Spleen (tissue), 13 donors: ENCODE measurements at places on chromosomes 2 and 18. TPM values are rescaled to one million over a fixed set of nuclear protein-coding genes. Genes with fewer than 3 reads are reported as not detected.

Gene CTNNA2
- not detected for total RNA-seq

Gene SKA1
- total RNA-seq: 0.66 TPM

Gene CRYGD
- total RNA-seq: not detected

Gene PEX13
- 23.6 TPM for total RNA-seq

Gene AFF3
- total RNA-seq: 92.2 TPM

DNA sequence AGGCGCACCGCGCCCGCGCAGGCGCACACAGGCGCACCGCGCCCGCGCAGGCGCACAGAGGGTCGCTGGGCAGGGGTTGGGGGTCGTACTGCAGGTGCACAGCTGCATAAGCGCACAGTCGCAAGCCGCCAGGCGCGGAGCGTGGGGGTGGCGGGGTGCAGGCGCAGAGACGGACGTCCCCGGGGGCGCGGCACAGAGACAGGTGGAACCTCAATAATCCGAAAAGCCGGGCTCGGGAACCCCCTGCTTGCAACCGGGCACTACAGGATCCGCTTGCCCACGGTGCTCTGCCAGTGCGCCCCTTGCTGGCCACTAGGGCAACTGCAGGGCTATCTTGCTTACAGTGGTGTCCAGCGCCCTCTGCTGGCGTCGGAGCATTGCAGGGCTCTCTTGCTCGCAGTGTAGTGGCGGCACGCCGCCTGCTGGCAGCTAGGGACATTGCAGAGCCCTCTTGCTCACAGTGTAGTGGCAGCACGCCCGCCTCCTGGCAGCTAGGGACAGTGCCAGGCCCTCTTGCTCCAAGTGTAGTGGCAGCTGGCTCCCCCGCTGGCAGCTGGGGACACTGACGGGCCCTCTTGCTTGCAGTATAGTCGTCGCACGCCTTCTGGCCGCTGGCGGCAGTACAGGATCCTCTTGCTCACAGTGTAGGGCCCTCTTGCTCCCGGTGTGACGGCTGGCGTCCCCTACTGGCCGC, 34.9 kb downstream of the FAM110C start:
- peak; percentile 86 for DNase-seq
- H3K27ac ChIP-seq: no peak overlapping the region
- no peaks in the 10 kb centered on the region for H3K4me1 ChIP-seq
- H3K4me3 ChIP-seq: no peak overlapping the region

DNA sequence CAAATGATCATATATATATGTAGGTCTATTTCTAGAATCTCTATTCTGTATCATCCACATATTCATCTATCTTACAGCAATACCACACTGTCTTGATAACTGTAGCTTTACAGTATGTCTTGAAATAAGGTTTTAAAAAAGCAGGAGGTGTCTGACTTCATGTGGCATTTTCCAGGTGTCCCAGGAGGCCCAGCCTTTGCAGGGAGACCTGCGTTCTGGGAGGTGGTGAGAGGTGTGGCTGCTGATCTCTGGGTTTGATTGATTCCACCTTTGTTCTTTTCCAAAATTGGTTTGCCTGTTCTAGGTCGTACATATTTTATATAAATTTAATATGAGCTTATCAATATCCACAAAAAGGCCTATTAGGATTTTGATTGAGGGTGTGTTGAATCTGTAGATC, 26.6 kb downstream of the DPYSL5 start:
- peaks cover 2% of the 10 kb centered on the region for H3K27me3 ChIP-seq
- DNase-seq: no peak
- no peaks in the 10 kb centered on the region for H3K4me1 ChIP-seq
- H3K36me3 ChIP-seq: no peaks in the 10 kb centered on the region

DNA sequence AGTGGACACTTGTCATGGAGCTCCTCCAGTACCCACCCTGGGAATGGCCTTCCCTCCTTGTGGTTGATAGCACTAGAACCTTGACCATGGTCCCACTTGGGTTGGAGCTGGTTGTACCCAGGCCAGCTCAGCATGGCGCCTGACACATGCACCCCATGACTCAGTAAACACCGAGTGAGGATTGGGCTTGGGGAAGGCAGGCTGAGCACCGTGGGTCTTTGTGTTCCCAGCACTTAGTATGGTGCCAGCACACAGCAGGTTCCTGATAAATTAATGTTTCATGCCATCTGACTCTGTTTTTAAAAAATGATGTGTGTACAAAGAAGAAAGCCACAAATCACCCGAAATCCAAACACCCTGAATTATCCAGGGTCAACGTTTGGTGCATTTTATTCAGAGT, 69.8 kb downstream of the CIB4 start:
- H3K4me1 ChIP-seq: no peaks in the 10 kb centered on the region
- no peaks in the 10 kb centered on the region for H3K36me3 ChIP-seq
- H3K27me3 ChIP-seq: no peaks in the 10 kb centered on the region
- peak; percentile 56 for DNase-seq

DNA sequence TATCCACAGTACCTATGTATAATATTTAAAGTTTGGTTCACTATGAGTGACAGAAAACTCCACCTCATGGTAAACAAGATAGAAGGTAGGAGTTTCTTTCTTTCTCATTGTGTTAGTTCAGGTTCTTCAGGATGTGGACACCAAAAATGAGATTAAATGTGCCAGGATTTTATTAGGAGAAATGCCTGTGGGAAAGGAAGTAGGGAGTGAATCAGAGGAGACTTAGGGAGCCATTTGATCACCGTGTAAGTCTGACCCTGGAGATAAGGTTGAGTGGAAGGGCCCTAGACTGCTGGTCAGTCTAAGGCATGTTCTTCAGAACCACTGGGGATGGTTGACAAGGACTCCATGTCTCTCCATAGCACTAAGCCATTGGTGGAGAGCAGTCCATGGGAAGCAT, 8.1 kb downstream of the AOX1 start:
- H3K27ac ChIP-seq: no peak overlapping the region
- H3K4me1 ChIP-seq: no peaks in the 10 kb centered on the region
- no peak for DNase-seq
- H3K27me3 ChIP-seq: no peaks in the 10 kb centered on the region

GRCh38 chr2:8606649-8607550, 75.0 kb upstream of the ID2 start:
- no peaks in the 10 kb centered on the region for H3K27me3 ChIP-seq
- no peak overlapping the region for H3K27ac ChIP-seq
- H3K36me3 ChIP-seq: no peaks in the 10 kb centered on the region
- DNase-seq: no peak
- H3K4me3 ChIP-seq: no peak overlapping the region
- no peaks in the 10 kb centered on the region for H3K4me1 ChIP-seq

- H3K27ac ChIP-seq: no peak overlapping the region
- no peak for DNase-seq
- no peaks in the 10 kb centered on the region for H3K27me3 ChIP-seq
Measured at GRCh38 chr2:182280118-182280517, 146.7 kb downstream of the PDE1A start.

GRCh38 chr18:8314124-8314523, 295.1 kb upstream of the RAB12 start:
- no peaks in the 10 kb centered on the region for H3K27me3 ChIP-seq
- DNase-seq: no peak
- H3K36me3 ChIP-seq: no peaks in the 10 kb centered on the region
- H3K4me3 ChIP-seq: no peak overlapping the region
- H3K27ac ChIP-seq: no peak overlapping the region

DNA sequence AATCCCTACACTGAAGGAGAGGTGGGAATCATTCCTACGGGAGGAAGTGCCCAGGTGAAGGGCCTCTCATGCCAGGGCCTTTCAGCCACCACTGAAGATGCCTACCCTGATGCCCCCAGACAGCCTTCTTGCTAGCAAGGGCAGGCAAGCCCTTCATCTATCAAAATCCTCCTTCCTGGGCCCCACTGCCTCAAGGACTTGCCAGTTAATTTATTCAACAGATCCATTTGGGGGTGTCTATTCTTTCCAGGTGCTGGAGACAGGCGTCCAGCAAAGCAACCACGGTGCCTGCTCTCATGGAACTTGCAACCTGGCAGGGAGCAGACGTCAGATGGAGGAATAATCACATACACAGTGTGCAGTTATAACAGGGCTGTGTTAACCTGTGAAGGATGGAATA, 95.5 kb downstream of the GYPC start:
- H3K36me3 ChIP-seq: no peaks in the 10 kb centered on the region
- H3K27me3 ChIP-seq: no peaks in the 10 kb centered on the region
- no peak overlapping the region for H3K27ac ChIP-seq

DNA sequence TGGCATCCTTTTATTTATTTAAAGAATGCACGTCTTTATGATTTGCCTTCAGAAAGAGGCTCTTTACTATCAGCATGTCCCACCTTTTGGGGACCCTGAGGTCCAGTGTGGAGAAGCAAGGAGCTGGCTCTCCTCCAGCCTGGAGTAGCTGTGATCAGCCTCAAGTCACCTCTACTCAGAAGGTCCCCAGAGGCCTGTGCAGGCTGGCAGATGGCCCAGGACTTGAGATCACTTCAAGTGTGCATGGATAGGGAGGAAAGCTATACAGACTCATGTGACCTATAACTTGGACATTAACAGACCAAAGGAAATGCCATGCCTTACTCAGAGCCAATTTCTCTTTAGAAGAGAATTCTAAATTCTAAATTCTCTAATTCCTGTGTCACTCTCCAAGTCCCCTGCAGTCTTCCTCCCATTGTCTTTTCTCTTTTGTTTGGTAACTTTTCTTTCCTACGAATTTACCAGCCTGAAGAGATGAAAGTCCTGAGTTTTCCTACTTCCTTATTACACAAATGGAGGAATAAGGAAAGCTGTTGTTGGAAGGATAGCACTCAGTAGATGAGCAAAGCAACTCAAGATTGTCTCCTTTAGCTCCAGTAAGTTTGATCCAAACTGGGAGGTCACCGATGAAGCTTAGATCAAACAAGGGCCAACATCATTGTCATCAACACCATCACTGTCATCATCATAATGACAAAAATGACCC, 163.9 kb downstream of the GFPT1 start:
- H3K27ac ChIP-seq: peak overlapping the region; percentile 50
- no peaks in the 10 kb centered on the region for H3K27me3 ChIP-seq
- DNase-seq: no peak
- no peak overlapping the region for H3K4me3 ChIP-seq
- peaks cover 7% of the 10 kb centered on the region for H3K4me1 ChIP-seq
- H3K36me3 ChIP-seq: no peaks in the 10 kb centered on the region

GRCh38 chr2:195642027-195642678, 14.9 kb upstream of the SLC39A10 start:
- H3K4me1 ChIP-seq: peaks cover 7% of the 10 kb centered on the region
- no peak overlapping the region for H3K27ac ChIP-seq
- no peaks in the 10 kb centered on the region for H3K27me3 ChIP-seq
- no peaks in the 10 kb centered on the region for H3K36me3 ChIP-seq
- DNase-seq: no peak
- no peak overlapping the region for H3K4me3 ChIP-seq

GRCh38 chr2:62662554-62662953, 43.0 kb upstream of the EHBP1 start:
- peaks cover 53% of the 10 kb centered on the region for H3K4me1 ChIP-seq
- peak overlapping the region; percentile 32 for H3K4me3 ChIP-seq
- H3K27me3 ChIP-seq: no peaks in the 10 kb centered on the region
- H3K27ac ChIP-seq: no peak overlapping the region
